Stromal cell of bone marrow (primary cell): ENCODE measurements at places on chromosomes 6 and 20.

DNA sequence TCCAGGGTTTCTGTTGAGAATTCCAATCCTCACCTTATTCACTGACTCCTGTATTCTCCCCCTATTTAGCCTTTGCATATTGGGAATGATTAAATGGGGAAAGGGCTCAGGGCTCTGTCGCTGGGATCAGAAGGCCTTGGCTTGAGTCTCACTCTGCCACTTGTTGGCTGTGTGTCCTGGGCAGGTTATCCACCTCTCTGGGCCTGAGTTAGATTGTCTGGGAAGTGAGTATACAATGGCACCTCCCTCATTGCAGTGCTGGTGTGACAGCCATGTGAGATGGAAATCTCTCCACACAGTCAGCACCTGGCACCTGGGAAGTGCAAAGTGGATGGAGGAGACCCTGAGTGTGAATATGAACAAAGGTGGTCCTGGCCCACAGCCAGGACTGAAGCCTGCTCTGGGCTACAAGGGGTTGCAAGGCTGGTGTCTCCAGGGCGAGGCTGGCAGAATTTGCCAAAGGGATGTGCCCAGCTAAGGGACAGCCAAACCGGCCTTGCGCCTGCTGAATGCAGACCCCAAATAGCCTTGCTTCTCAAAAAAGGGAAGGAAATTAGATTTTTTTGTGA, 200.0 kb upstream of the PMEPA1 start:
- DNase-seq = no peak

DNA sequence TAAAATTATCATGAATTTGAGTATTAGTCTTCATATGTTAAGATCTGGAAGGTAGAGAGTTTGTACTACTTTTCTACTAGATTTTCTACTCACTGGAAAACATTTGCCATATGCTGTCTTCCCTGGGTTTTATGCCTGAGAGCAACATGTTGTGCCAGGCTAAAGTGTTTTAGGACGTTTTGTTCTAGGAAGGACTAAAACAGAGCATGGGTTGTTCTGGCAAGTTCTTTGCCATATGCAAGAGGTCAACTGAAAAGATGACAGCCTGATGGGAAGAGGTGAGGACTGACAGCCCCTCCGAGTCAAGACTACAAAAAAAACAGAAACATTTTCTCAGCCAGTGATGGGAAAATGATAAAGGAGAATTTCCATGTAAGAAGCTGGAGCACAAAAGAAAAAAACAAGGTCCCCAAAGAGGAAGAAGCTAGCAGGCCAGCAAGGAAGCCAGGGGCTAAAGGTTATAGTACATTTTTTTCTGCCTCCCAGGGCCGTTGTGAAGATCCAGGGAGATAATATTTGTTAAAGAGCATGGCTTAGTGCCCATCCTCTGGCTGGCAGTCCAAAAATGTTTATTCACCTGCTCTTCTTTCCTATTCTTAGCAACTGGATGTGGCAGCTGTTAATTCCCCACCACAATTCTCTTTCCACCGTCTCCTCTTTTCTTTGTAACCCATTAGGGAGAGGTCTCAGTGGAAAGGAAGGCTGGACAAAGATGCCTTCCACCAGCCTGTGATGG, 7.8 kb downstream of the SCGN start:
- DNase-seq = no peak

DNA sequence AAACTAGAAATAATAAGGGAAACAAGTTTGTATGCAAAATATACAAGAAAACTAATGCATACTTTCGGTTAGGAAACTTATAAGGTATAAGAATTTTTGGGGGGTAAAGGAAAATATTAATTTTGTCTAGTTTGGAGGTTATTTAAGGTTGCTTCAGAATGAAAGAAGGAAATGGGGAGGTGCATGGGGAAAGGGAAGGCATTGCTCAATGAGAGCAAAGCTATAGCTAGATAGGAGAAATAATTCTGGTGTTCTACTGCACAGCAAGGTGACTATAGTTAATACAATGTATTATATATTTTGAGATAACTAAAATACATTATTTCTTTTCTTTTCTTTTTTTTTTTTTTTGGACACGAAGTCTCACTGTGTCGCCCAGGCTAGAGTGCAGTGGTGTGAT, 5.4 kb upstream of the MYMX start:
- no peak for DNase-seq

DNA sequence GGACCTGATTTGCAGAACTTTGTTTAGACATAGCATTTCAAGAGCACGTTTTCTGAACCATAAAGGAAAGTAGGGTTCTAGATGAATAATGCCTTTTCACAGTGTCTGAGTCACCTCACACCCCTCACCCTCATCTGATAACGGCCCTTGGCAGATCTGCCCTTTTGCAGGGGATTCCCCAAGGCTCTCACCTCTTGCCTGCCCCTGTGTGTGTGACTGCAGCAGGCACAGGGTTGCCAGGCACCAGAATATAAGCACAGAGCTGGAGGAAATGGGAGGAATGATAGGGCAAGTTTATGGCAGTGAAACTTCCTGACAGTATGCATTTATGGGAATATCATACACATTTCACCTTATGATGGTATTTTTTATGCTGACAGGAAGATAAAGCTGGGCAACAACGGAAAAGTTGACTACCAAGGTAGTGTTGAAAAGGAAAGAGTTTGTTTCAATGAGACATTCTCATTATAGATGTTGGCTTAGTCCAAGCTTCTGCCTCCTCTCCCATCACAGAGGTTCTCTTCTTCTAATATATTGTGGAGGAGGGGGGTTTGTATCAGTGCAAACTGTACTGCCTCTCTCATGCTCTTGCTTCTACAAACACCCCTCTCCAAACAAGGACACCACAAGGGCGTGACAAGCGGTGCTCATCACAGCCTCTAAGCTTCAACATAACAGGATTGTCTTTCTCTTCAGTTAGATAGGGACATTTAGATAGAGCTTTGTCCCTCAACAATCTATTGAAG, 101.5 kb upstream of the BACH2 start:
- DNase-seq = no peak

GRCh38 chr20:47501116-47501481, 588 bp upstream of the NCOA3 start:
- DNase-seq = no peak

DNA sequence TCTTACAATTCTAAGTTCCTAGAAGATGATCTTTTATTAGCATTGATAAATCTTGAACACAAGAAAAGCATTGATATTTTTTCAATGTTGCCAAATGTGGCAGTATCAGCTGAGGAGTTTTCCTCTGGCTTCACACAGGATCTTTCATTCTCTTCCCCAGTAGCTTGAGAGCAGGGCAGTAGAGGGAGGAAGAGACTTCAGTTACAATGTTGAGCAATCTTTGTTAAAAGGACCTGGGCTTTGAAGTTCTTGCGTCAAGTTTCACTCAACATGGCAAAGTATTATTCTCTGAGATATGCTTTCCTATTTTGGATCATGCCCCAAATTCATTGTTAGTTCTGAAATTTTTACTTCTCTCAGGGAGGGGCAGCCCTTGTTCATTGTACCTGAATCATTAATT, 238.0 kb downstream of the COL12A1 start:
- DNase-seq = no peak

DNA sequence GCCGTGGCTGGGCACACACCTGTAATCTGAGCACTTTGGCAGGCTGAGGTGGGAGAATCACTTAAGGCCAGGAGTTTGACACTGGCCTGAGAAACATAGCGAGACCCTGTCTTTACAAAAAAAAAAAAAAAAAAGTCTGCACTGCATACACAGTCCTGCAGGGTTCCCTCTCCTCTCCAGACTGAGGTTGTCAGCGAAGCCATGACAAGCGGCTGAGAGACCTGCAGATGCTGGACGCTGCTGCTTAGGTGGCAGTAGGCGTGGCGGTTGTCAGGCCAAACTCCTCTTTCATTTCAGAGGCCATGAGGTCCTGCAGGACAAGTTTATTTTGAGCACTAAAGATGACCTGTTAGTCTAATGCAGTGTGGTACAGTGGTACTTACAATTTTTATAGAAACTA, 86.5 kb downstream of the FAM120B start:
- no peak for DNase-seq

DNA sequence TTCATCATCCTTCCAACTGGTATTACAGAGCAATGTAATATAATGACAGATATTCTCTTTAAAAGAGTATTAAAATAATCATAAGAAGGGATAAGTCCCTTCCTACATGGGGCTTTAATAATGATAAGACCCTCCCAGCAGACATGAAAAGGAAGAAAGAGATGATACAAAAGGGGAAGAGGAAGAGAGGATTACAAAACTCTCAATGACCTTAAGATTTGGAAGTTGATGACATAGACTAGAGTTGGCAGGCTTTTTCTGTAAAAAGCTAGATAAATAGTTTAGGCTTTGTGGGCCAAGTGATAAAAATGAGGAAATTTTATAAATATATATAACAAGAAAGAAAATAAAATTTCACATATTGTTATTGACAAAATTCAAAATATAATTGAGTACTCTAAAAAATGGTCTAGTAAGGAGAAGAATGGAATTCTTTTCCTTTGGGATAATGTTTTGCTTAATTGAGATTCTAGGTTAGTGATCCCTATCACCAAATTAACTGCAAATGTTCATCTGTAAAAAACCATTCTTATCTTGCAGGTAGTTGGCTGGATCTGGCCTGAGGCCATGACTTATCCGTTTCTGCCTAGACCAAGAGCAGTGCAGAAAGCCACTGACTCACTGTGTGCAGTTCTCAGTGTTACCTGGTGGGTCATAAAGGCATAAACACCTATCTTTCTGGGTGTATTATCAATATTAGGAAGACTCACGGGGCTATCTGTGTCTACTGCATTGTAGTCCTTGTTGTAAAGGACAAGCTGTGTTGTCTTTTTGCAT, 11.0 kb downstream of the RIPOR2 start:
- DNase-seq = no peak

DNA sequence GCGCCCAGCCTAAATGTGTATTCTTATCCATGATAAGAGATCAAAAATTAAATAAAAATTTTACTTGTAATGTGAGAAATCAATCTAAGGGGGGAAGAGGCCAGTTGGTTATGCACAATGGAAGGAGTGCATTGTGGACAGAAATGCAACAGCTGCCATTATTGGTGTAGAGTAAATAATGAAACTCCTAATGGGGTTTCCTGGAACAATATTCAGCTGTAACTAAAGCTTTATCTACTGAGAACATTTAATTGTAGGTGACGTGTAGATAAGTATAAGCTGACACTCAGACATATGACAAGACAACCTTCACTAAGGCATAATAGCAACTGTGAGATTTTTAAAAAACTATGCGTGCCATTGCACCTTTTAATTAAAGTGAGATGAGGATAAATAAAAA, 71.4 kb downstream of the CEP57L1 start:
- DNase-seq = no peak

- DNase-seq = no peak
Observed at GRCh38 chr20:61090541-61090940, 161.5 kb upstream of the CDH4 start.

- DNase-seq = no peak
Observed at GRCh38 chr6:38259736-38260135, 380.0 kb downstream of the BTBD9 start.

- no peak for DNase-seq
Observed at GRCh38 chr6:21615504-21615903, 22.0 kb downstream of the SOX4 start.

GRCh38 chr6:90290811-90291420, 5.7 kb downstream of the BACH2 start:
- DNase-seq = no peak

DNA sequence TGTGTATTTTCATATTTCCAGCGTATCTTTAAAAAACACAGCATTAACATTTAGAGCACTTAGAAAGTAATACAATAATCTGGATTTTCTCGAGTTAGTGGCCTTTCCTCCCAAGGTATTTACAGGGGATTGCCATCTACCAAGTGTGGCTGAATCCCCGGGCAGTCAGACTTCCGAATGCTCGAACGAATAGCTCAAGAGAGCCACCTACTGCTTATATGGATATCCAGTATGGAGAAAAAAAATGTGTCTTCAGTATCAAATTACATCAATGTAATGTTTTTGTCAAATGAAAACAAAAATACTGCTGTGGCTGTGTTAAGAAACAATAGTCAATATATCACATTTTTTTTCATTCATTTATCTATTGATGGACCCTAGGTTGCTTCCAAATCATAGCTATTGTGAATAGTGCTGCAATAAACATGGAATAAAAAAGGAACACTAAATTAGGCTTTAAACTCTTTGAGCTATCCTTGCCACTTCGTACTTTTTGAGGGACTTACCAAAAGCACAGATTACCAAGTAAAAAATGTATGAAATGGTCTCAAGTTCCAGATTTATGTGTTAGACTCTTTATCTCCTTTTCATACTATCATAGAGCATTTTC, 654.5 kb upstream of the PTCHD4 start:
- peak; percentile 57 for DNase-seq

DNA sequence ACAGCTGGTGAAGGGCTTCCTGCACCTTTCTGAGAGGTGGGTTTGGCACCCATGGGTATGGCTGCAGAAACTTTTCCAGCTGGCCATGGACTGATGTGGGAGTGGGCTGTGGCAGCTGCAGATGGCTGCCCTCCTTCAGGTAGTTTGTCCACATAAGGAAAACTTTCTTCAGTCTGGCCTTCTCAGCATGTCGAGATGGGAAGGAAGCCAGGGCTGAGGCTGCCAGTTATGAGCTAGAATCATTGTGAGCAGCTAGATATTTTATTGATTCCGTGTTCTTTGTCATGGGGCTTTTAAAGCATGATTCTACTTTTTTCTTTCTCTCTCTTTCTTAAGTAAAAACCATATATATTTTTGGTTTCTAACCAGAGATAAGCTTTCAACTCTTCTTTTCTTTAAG, 16.6 kb downstream of the NKX2-4 start:
- DNase-seq = peak; percentile 9

GRCh38 chr6:22717915-22718314, 148.5 kb downstream of the HDGFL1 start:
- no peak for DNase-seq

- DNase-seq = no peak
Observed at GRCh38 chr6:51049983-51050877, 231.6 kb downstream of the TFAP2B start.

- no peak for DNase-seq
Observed at GRCh38 chr6:149075616-149076354, 241.7 kb upstream of the TAB2 start.

GRCh38 chr6:55536391-55536956, 42.5 kb downstream of the HMGCLL1 start:
- no peak for DNase-seq

- no peak for DNase-seq
Observed at GRCh38 chr20:24669701-24670100, 200.3 kb downstream of the SYNDIG1 start.

DNA sequence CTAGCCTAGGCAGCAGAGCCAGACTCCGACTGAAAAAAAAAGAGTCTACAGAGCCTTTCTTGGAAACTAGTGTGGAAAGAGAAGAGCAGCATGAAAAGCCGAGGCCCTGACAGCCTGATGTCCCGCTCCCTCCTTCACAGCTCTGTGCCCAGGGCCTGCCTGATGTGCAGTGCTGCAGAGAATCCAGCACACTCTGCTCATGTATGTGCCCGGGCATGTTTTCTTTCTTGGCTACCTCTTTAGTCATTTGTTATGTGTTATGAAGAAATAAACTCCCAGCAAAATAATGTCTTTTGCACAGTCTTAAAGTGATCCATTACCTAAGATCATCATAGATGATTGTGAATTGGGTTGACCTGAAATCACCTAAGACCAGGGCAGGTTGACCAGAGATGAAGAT, 78.1 kb upstream of the EZR start:
- DNase-seq = no peak
